Kidney (tissue), 22 donors: ENCODE measurements at places on chromosomes 16 and 17.

DNA sequence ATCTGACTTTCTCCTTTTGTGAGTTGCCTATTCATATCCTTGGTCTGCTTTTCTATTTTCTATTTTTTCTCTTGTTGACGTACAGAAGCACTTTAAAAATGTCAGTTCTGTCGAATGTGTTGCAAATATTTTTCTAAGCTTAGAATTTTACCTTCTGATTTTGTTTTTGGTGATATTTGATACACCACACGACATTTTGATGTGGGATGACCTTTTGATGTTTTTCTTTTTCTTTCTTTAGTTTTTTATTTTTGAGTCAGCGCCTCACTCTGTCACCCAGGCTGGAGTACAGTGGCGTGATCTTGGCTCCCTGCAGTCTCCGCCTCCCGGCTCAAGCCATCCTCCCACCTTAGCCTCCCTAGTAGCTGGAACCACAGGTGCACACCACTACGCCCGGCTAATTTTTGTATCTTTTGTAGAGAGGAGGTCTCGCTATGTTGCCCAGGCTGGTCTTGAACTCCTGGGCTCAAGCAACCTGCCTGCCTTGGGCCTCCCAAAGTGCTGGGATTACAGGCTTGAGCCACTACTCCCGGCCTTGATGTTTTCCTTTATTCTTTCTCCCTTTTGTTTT lies 39.6 kb downstream of the WSB1 start:
- DNase-seq, result no peak

GRCh38 chr17:17570140-17570797 lies 21.2 kb downstream of the PEMT start:
- peak; percentile 57 for DNase-seq

DNA sequence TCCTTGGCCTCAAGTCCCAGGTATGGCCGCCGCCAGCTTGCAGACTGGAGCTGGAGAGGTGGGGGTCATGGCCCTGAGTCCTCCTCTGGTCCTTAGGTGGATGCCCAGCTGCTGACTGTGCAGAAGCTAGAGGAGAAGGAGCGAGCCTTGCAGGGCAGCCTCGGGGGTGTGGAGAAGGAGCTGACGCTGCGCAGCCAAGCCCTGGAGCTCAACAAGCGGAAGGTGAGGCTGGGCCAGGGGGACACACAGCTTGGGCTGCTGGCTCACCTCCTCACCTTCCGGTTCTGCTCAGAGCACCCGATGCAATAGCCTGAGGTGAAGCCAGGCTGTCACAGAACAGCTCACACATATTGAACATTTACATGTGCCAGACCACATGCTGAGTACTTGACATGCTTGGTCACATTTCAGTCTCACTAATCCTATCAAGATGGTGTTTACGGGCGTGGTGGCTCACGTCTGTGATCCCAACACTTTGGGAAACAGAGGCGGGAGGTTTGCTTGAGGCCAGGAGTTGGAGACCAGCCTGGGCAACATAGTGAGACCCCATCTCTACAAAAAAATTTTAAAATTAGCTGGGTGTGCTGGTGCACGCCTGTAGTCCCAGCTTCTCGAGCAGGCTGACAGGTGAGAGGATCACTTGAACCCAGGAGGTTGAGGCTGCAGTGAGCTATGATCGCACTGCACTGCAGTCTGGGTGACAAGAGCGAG lies 7.4 kb downstream of the RNF40 start:
- no peak for DNase-seq

DNA sequence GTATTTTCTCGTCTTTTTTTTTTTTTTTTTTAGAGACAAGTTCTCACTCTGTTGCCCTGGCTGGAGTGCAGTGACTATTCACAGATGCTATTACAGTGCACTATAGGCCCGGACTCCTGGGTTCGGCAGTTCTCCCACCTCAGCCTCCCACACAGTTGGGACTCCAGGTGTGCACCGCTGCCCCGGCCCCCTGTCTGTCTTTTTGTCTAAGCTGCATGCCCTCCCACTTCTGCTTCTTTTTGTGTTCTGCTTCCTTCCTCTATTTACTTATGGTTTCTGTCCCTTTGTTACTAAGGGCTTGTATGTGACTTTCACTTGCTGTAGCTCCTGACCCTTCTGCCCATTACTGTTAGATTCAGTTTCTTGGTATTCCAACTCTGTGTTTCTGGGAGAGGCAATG lies 20.5 kb downstream of the SLC7A6 start:
- DNase-seq, result no peak

GRCh38 chr16:65617421-65617820 lies 495.6 kb upstream of the CDH11 start:
- no peak for DNase-seq

GRCh38 chr17:79362772-79363305 lies 248.0 kb downstream of the RBFOX3 start:
- DNase-seq, result no peak

GRCh38 chr17:42850954-42851353 lies at the start of gene AOC3:
AOC3 (plus strand) TSS chr17:42851199; CDS start chr17:42851344, 145 bp downstream.
- no peak for DNase-seq

DNA sequence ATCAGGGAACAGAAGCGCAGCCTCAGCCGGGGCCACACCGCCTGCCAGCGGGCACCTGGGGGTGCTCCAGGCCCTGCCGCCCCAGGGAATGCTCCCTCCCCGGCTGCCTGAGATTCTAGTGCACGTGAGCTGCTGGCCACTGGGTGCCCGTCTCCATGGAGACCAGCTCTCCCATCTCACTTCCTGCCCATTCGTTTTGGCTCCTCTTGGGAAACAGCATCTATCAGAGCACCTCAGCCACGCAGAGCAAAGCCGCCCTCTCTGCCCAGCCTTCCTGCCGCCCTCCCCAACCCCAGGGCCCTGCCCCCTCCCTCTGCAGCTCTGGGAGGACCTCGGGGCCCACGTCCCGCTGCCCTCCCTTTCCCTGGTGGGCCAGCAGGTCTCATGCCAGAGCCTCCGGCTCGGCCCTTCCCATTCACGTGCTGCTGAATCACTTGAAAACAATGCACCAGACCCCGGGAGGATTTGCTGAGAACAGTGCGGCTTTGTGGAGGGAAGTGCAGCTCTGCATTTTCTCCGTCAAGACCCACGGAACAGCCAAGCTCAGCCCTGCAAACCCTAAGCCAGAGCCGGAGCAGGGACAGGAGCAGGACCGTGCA lies 19.4 kb downstream of the CEP295NL start:
- peak; percentile 95 for DNase-seq

- DNase-seq, result peak; percentile 89
Observed at GRCh38 chr17:37088459-37088858, 139.7 kb downstream of the AATF start.

DNA sequence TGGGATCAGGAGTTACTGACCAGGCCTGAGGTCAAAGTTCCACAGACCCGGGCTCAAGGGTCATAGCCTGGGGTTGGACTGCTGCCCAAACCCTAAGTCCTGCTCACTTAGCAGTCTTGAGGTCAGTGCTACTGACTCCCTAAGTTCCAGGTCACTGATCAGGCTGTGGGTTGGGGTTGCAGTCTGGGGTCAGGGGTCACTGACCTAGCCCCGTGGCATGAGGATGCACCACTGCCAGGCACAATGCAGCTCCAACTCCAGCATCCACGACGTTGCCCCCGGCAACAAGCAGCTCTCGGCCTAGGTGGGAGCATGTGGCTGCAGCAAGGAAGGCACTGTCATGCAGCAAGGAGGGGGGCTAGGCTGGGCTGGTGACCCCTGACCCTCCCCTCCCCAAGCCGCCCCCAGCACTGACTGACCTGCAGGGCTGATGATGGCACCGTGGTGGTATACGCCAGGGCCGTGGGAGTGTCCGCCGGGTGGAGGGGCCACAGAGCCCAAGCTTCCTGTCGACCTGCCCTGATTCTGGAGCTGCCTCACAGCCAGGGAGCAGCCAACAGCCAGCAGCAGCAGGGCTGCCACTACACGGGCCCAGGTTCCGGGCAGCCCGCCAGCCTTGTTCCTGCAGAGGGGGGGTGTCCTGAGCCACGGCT lies 1.1 kb downstream of the GGT6 start:
- no peak for DNase-seq

- DNase-seq, result no peak
Observed at GRCh38 chr17:38458521-38458920, 30.3 kb downstream of the ARHGAP23 start.

DNA sequence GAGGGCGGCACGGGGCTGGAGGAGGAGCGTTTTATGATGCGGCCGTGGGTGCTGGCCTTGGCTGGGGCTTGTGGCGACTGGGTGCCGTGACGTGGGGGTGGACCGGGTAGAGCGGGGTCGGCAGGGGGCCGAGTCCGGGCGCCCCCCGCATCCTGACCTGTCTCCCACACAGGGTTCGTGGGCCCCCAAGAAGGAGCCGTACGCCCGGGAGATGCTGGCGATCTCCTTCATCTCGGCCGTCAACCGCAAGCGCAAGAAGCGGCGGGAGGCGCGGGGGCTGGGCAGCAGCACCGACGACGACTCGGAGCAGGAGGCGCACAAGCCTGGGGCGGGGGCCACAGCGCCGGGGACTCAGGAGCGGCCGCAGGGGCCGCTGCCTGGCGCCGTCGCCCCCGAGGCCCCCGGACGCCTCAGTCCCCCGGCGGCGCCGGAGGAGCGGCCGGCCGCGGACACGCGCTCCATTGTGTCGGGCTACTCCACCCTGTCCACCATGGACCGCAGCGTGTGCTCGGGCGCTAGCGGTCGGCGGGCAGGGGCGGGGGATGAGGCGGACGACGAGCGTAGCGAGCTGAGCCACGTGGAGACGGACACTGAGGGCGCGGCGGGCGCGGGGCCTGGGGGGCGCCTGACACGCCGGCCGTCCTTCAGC lies 81.6 kb downstream of the ARHGAP23 start:
- DNase-seq, result peak; percentile 62

DNA sequence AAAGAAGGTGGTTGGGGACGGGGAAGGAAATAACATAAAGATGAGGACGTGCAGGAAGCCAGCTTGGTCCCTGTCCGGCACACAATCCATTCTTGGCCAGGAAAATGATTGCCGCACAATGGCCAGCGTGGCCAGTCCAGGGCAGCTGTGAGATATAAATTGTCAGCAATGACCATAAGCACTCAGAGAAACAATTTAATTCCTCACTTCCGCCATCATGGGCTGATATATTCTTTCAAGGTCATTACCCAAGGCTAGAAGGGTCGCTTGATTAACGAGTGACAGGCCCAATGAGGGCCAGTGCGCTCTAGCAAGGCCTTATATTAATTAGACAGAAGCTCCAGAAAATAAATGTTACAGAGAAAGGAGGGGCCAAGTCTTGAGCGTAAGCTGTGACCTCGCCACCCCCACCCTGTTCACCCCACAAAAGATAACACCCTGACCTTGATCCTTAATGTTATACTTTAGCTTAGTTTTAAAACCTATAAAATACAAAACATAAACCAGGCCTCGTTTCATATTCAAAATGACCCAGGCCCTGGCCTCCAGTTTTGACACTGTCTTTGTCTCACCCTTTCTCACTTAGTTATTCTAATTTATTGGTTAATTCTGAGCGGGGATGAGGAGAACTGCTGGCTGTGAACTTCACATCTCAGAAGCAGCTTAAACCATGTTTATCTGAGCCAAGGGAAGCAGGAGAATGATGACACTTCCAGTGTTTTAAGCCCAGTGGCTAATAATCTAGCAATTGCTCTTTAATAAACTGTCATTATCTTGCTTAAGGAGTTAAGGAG lies 478.3 kb upstream of the ZFHX3 start:
- peak; percentile 73 for DNase-seq
